ENCODE measurements at places on chromosomes 3 and 15. TPM values are rescaled to one million over a fixed set of nuclear protein-coding genes. Genes with fewer than 3 reads are reported as not detected.

KNG1 gene
- not detected for total RNA-seq

PCOLCE2 gene
- not detected for total RNA-seq

HCLS1 gene
- total RNA-seq = 350 TPM

ARPIN gene
- not detected for total RNA-seq

ZPLD1 gene
- not detected for total RNA-seq

CPN2 gene
- not detected for total RNA-seq

LSAMP gene
- not detected for total RNA-seq

SCG5 gene
- total RNA-seq = 3.7 TPM

IL5RA gene
- not detected for total RNA-seq

MYZAP gene
- total RNA-seq = not detected

DNASE1L3 gene
- total RNA-seq = not detected

TNNC1 gene
- total RNA-seq = 1.5 TPM

GBE1 gene
- 20.2 TPM for total RNA-seq

TMCO5A gene
- not detected for total RNA-seq

NRG4 gene
- not detected for total RNA-seq

SPINT1 gene
- total RNA-seq = 2.9 TPM

SLC28A1 gene
- total RNA-seq = not detected

IGDCC3 gene
- not detected for total RNA-seq

CHRNA7 gene
- total RNA-seq = not detected

ADAMTS7 gene
- 0.10 TPM for total RNA-seq
